Activated T-helper 9 cell treated with anti-CD3 and anti-CD28 coated beads, Interleukin-2, amount 50 U/mL, for 16 hours (primary cell): ENCODE measurements at places on chromosomes 3 and 15.

- DNase-seq = no peak
Measured at GRCh38 chr3:101010296-101010695, 17.1 kb upstream of the ABI3BP start.

- DNase-seq = no peak
Measured at GRCh38 chr3:159837725-159838124, 150.9 kb upstream of the IL12A start.

DNA sequence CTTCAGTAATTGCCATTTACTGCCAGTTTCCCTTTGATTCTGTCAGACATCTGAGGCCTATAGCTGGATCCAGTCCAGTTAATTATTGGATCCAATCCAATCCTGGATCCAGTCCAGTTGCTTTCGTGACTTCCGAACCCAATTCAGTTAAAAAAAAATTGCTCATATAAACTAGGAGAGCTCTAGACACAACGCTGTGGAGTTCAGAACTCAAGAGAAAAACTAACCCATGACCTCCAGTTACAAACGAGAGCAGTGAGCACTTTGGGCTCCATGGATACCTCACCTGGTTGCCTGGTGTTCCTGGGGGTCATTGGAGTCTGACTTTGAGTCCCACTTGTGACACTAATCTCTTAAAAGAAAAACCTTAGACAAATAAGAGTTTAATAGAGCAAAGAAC is 269.8 kb downstream of the THSD4 start:
- no peak for DNase-seq

- peak; percentile 31 for DNase-seq
Measured at GRCh38 chr3:44624749-44625480, at the start of gene ZNF197. TSS of gene ZNF197 (plus strand) at chr3:44625036. CDS start at chr3:44629155, 4,119 bp downstream.

- DNase-seq = no peak
Measured at GRCh38 chr3:110307065-110307809, 764.4 kb upstream of the NECTIN3 start.

DNA sequence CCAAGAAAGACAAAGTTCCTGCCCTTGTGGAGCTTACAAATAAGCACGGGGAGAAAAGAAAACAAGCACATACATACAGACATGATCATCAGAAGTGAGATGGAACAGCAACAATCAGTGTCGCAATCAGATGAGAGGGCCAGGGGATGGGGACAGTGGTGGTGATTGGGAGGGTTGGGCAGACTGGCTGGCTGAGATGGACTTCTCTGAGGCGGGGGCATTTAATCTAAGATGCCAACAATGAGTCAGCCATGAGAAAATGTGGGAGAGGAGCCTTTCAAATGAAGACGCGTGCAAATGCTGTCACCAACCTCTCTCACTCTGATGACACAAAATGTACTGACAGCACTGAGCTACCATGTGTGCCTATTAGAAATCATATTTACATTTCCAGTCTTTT is 81.4 kb downstream of the NCEH1 start:
- no peak for DNase-seq

DNA sequence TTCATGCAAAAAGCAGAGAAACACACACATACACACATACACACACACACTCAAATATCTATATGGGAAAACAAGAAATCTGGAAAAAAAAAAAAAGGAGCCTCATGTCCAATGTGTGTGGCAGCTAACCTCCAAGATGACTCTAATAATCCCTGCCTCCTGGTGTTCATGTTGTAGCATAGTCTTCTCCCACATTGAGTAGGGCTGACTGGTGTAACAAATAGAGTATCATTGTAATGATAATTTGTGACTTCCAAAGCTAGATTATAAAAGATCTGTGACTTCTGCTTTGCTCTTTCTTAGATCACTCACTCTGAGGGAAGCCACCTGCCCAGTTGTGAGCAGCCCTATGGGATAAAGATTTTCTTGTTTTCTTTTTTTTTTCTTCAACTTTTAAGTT is 130.9 kb upstream of the TNIK start:
- no peak for DNase-seq

- no peak for DNase-seq
Measured at GRCh38 chr3:186200726-186201125, 91.8 kb upstream of the ETV5 start.

DNA sequence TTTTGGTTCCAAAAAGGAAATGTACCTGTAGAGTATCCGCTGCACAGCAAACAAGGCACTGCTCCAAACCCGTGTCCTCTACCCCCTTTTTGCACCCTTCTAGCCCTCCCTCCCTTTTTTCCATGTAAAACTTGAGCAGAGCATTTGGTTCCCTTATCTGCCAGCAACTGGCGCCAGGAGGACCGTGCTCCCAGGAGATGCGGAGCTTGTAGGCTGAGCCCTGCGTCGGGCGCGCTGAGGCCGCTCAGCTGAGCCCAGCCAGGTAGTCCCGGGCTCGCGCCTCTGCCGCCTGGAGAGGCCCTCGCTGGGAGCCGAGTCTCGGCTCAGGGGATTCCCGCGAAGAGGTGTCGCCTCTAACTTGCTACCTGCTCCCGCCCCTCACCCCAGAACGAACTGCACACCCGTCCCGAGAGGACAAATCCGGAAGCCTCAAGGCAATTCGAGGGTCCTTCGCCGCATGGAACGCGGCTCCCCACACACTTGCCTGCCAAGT is 575 bp downstream of the TRPM7 start:
- DNase-seq = peak; percentile 71

GRCh38 chr3:57980416-57980815 is 27.8 kb upstream of the FLNB start:
- no peak for DNase-seq

- no peak for DNase-seq
Measured at GRCh38 chr3:142976621-142977398, 13.3 kb upstream of the PAQR9 start.

DNA sequence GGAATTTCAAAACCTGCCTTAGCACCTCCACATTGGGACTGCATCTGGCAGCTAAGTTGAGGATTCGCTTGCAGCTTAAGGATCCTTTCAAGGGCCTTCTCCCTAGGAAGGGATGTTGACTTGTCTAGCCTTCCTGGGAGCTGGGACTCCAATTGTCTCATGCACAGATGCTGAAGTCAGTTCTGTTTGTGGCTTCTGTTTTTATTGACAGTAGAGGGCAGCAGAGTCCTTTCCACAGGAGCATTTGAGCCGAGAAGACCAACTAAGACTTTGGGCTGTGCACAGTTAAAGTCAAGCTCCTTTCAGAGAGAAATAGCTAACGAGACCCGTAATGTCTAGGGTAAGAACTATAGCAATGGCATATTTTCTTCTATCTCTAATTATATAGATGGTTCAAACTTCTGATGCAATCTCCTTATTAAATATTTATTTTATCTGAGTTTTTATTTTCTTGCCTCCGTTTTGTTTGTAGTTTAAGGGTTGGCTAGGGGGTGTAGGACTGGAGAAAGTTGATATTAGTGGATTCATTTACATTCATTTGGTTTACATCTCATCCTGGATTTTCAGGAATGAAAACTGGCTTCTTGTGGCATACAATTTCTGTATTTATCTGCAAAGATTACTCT is 59.7 kb upstream of the KBTBD8 start:
- no peak for DNase-seq

GRCh38 chr15:67720556-67721175 is 104.6 kb upstream of the SKOR1 start:
- no peak for DNase-seq

GRCh38 chr3:65516998-65517397 is 521.7 kb downstream of the MAGI1 start:
- no peak for DNase-seq

- no peak for DNase-seq
Measured at GRCh38 chr3:193861012-193861411, 268.0 kb downstream of the OPA1 start.

GRCh38 chr15:49501586-49501985 is 78.5 kb downstream of the FGF7 start:
- no peak for DNase-seq

GRCh38 chr3:8238432-8238831 is 263.2 kb upstream of the LMCD1 start:
- no peak for DNase-seq

GRCh38 chr3:195101927-195102608 is 168.9 kb downstream of the XXYLT1 start:
- no peak for DNase-seq
